ENCODE measurements at places on chromosomes 7 and 10. TPM values are rescaled to one million over a fixed set of nuclear protein-coding genes. Genes with fewer than 3 reads are reported as not detected.

GRCh38 chr10:11959966-11960365, 82.6 kb downstream of the UPF2 start:
- DNase-seq, result no peak

DNA sequence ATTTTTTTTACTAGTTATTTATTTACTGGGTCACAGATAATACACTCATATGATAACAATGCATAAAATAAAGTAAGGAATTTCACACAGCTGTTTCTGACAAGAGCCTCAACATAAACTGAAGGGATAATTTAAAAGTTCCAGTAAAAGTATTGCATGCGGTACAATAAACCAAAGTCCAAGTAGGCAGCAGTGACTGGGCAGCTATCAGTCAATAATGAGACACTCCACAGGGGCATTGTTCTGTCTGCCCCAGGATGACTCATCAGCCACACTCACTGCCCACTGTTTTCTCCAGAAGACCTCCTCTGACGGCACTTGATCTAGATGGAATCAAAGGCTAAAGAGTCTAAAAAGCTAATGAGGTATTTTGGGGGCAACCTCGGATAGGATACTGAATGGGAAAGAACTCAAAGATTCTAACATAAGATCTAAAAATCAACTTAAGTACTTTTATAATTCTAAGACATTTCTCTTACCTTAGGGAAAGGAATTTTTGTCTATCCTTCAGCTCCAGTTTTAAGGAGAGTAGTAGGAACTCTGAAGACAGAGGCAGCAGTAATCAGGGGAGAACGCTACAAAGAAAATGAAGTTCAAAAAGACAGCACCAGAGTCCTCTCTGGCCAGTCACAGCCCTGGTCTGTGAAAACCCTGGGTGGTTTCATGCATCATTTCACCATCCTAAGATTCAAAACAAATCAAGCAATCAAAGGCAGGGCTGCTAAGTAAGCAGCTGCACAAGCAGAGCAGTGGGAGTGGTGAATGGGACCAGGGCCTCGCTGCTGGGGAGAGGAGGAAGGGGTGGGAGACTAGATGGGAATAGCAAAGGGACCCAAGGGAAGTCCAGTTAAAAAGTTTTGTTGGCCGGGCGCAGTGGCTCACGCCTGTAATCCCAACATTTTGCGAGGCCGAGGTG, 175.1 kb downstream of the AVL9 start:
- DNase-seq, result no peak

The SLC26A5 gene
- not detected for total RNA-seq

The BMPER gene
- not detected for total RNA-seq

DNA sequence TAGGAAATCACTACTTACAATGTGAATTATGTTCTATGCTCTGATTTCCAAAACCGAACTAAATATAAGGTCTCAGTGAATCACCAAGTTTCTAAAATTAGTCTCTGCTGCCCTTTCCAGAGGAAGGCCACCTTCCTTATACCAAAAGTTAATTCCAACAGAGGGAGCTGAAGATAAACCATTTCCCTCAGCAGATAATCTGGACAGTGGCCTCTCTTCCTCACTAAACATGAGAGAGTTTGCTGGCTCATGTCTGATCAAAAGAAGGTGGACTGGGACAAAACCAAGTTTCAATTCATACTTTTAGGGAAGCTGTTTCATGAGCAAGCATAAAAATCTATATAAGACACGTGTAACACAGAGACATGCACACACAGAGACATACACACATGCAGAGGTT, 6.4 kb downstream of the FEZF1 start:
- no peak for DNase-seq

- DNase-seq, result no peak
Measured at GRCh38 chr10:117226813-117227451, 14.0 kb upstream of the SLC18A2 start.

The HBP1 gene
- 15.8 TPM for total RNA-seq

- DNase-seq, result no peak
Measured at GRCh38 chr7:87048839-87049238, 10.6 kb downstream of the ELAPOR2 start.

The CHAT gene
- 3.3 TPM for total RNA-seq

Measured in neural crest cell (in vitro differentiated cells).